ENCODE measurements at places on chromosomes 1 and 21. TPM values are rescaled to one million over a fixed set of nuclear protein-coding genes. Genes with fewer than 3 reads are reported as not detected.

DNA sequence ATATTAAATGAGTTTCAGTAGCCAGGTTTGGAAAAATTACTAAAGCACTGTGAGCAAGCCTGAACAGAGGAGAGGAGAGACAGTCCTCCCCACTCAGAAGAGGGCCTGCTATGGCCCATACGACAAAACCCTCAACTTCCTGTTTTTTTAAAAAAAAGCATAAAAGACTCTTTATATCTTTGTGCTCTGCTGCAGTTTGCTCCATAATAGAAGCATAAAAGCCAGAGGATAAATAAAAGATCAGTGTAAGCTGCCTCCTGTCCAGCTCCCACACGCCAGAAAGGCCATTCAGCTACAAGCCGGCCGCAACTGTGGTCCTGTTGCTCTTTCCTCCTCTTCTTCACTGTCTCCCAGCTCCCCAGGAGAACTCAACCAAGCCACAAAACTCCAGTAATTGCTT is 37.8 kb downstream of the NID1 start:
- H3K36me3 ChIP-seq: no peaks in the 10 kb centered on the region
- no peak for DNase-seq
- peak overlapping the region; percentile 71 for H3K27ac ChIP-seq
- H3K4me3 ChIP-seq: no peak overlapping the region

DNA sequence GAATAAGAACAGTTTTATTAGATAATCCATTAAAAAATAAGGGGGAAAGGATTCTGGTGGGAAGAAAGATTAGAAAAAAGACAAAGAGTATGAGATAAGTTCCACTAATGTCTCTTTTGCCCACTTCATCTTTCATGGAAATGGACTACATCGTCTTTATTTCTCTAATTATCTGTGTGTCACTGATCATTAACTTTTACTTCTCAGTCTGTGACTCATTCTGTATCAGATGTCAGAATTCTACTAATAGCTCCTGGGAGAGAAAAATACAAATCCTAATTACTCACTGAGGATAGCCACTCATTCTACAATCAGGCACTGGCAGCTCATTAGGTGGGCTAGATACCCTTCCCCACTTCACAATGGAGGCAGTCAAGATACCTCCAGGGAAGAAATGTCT is 41.7 kb downstream of the ILDR2 start:
- no peak overlapping the region for H3K4me3 ChIP-seq
- H3K27ac ChIP-seq: no peak overlapping the region
- H3K27me3 ChIP-seq: no peaks in the 10 kb centered on the region
- DNase-seq: no peak
- no peaks in the 10 kb centered on the region for H3K36me3 ChIP-seq

DNA sequence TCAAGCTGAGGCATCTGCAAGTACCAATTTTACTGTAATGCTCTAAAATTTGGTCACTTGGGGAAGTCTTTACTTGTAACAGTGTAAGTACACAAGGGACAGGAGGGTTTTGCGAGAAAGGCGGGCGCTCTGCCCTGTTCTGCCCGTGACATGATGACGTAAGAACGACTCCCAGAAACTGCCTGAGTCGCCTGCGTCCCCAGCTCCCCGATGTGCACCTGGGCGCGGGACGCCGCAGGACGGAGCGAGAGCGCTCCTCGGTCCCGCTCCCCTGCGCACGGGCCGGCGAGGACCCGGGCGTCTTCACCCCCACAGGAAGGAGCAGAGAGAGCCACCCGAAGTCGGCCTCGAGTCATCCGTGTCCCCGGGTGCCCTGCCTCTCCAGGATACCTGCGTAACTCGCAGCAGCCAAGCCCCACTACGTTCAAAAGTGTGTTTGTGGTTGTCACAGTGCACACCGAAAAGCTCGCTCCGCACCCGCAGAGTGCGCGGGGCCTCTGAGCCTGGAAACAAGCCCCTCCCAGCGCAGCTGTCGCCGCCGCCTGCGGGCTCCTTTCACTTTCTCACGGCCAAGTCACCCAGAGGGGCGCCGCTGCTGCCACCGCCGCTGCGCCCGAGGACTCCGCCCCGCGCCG is 3.3 kb upstream of the ZBTB18 start:
- no peaks in the 10 kb centered on the region for H3K27me3 ChIP-seq
- peak overlapping the region; percentile 81 for H3K4me3 ChIP-seq
- DNase-seq: peak; percentile 80
- H3K36me3 ChIP-seq: no peaks in the 10 kb centered on the region

DNA sequence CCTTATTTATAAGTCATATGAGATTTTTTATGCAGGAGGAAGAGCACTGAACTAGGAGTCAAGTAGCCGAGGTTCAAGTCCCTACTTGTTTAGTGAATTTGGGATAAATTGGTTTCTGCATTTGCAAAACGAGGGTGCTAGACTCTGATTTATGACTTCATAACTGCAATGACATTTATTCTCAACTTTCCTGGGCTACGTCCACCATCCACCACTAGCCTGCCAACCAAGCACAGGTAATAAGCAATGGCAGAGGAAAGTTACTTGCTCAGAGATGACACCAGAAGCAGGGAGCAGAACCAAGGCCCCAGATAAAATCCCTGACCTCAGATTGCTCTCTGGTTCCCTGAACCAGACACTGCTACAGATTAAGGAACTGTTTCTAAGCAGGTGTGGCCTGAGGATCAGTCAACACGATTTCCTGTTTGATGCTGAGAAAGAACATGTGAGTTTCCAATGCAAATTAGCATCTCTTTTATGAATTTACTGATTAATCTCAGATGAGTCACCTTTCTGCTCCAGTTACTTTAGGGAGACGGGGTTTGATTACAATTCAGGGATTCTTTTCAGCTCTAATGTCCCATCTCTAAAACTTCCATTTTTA is 52.7 kb downstream of the PLPP3 start:
- no peak overlapping the region for H3K27ac ChIP-seq
- H3K4me1 ChIP-seq: peaks cover 4% of the 10 kb centered on the region
- no peak for DNase-seq
- no peak overlapping the region for H3K4me3 ChIP-seq

GRCh38 chr1:229225331-229225782 is 45.6 kb upstream of the RAB4A start:
- H3K4me1 ChIP-seq: peaks cover 5% of the 10 kb centered on the region
- H3K36me3 ChIP-seq: no peaks in the 10 kb centered on the region
- H3K27me3 ChIP-seq: no peaks in the 10 kb centered on the region

The CCDC27 gene
- not detected for total RNA-seq

The SH3D21 gene
- 0.80 TPM for total RNA-seq

The NBPF10 gene
- total RNA-seq: 3.4 TPM
